DMS79 treated with DMSO at 0.1 percent for 48 hours (cell line): ENCODE measurements at places on chromosomes 11 and 22.

DNA sequence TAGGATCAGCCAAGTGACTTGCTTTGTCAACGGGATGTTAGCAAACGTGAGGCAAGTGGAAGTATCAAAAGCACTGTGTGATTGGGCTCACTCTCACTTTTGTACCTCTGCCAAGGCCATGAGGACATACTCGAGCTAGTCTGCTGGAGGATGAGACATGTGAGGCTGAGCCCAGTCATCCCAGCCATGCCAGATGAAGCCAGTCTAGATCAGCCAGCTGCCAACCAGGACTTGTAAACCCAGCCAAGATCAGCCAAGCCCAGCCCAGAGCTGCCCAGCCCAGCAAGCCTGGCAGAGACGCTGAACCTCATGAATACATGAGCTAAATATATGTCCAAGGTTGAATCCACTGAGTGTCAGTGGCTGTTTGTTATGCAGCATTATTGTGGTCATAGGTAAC, 369.7 kb downstream of the MN1 start:
- DNase-seq = no peak

DNA sequence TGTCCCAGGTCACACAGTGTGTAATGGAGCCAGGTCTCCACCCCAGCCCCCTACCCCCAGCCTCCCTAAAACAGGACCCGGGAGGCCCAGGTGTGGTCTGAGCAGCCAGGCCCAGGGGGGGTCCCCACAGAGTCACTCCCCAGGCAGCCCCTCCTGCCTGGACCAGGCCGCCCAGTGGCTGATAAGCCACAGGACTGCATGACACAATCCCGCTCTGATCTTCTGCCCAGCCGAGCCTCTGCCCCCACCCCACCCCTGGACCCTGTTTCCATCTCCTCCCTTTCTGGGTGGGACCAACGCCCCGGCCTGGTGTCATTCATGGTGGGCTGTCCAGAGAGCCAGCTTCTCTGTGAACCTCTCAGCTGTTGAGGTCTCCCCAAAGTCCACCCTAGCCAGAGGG, 7.8 kb upstream of the LIF start:
- DNase-seq = no peak

DNA sequence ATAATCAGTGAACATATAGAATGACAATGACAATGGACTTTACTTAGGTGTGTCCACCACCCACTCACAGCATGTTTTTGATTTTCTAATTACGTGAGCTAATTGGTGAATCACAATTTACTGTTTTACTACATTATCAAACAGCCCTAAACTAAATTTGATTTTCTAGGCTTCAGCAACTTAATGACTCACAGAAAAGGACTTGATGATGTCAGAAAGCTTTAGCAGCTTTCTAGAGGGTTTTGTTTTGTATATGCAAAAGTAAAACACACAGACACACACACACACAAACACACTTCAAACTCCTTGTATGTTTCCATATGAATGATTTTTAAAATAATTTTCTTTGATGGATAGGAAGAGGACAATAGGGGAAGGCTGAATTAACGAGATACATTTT, 878.6 kb upstream of the CCDC90B start:
- no peak for DNase-seq

GRCh38 chr11:65060913-65061408, 2.6 kb upstream of the NAALADL1 start:
- no peak for DNase-seq

- no peak for DNase-seq
These were observed 267.7 kb downstream of the LARGE1 start for GRCh38 chr22:33652615-33653014.

DNA sequence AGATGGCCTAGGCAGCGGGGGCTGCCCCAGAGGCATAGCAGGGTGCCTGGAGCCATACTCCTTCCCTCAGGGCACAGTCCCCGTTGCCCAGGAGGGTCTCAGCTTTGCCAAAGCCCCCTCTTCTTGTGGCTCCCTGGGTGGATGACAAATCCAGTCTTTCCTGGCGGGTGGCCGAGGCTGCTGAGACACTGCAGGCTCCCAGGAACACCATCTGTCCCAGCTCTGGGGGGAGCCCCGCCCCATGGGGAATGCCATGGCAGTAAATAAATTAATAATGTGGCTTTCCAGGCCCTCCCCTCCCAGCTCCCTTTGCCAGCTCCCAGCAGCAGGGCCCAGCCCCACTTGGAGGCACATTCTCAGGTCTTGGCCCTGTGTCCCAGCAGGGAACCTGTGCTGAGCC, 45.0 kb downstream of the PDE2A start:
- no peak for DNase-seq

DNA sequence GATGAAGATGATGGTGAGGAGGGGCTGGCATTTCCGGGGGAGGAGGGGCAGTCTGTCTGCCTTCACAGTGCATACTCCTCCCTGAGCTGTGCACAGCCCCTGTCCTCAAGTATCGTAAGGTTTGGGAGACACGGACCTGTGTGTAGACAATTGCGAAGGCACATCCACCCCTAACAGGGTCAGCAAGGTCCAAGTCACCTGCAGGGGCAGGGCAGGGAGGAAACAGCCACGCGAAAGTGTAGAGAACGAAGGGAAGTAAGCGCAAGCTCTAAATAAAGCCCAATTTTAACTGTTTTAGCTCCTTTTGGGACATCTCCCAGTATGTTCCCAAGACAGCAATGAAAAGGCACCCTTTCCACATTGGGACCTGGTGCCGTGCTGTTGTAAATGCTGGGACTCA, 448.2 kb downstream of the TBC1D22A start:
- no peak for DNase-seq

DNA sequence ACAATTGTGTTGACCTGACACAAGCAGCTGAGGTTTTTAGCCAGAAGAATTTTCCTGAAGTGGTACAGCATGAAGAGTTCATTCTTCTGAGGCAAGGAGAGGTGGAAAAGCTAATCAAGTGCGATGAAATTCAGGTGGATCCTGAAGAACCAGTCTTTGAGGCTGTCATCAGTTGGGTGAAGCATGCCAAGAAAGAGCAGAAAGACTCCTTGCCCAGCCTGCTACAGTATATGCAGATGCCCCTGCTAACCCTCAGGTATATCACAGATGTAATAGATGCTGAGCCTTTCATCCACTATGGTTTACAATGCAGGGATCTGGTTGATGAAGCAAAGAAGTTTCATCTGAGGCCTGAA, 12.9 kb upstream of the SCARF2 start:
- no peak for DNase-seq

- no peak for DNase-seq
These were observed 187.3 kb upstream of the SYT13 start for GRCh38 chr11:45473341-45473895.

DNA sequence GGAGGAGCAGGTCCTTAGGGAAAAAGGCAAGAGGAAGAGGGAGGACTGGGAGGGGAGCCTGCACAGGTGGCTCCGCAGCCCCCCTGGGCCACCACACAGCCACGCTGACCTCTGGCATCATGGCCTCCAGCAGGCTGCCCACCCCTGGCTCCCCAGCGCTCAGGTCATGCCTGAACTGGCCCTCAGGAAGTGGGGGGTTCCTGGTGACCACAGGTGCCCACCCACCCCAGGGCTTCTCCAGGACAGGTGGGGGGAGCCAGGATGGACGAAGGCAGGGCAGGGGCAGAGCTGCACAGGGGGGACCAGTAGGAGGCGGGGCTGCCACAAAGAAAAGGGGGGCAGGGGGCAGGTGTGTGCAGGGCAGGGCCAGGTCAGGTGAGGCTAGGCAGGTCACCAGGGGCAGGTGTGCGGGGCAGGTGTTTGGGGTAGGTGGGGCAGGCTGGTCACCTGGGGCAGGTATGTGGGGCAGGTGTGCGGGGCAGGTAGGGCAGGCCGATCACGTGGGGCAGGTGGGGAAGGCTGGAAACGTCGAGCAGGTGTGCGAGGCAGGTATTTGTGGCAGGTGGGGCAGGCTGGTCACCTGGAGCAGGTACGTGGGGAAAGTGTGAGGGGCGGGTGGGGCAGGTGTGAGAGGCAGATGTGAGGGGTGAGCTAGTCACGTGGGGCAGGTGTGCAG, 997 bp downstream of the DEAF1 start:
- DNase-seq = peak; percentile 61

- DNase-seq = no peak
These were observed 377.3 kb downstream of the FAM181B start for GRCh38 chr11:82356316-82356715.

DNA sequence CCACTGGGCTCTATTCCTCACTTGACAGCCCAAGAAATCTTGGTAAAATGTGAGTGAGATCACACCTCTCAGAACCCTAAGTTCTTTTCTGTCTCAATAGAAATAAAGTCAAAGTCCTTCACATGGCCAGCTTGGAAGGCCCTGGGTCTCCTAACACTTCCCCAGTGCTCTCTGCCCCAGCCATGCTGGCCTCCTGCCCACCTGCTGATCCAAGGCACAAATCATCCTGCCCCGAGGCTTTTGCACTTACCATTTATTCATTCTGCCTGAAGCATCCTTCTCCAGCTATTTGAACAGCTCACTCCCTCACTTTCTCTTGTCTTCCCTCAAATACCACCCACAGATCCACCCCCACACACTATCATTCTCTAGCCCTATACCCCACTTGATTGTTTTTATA, 26.4 kb downstream of the ISX start:
- DNase-seq = no peak

- DNase-seq = no peak
These were observed 94.5 kb upstream of the FGF3 start for GRCh38 chr11:69913591-69914285.
